Activated T-helper 1 cell treated with anti-CD3 and anti-CD28 coated beads, Interleukin-12 subunit alpha, Interleukin-12 subunit beta, Interleukin-2, Interleukin-4 antibody, amounts not matched to agents 30 ng/mL and 10 ng/mL and 1 ng/mL, durations not matched to agents 14 hours and 24 hours and 36 hours (primary cell): ENCODE measurements at places on chromosomes 1 and 21.
A peak's percentile ranks its signal among the peaks of the same experiment; 100 is the strongest.

GRCh38 chr1:108149796-108150467 is 50.2 kb downstream of the SLC25A24 start:
- no peaks in the 10 kb centered on the region for H3K27me3 ChIP-seq
- peaks cover 35% of the 10 kb centered on the region for H3K36me3 ChIP-seq
- H3K4me1 ChIP-seq = no peaks in the 10 kb centered on the region
- no peak overlapping the region for H3K4me3 ChIP-seq
- DNase-seq = no peak
- no peak overlapping the region for H3K27ac ChIP-seq

DNA sequence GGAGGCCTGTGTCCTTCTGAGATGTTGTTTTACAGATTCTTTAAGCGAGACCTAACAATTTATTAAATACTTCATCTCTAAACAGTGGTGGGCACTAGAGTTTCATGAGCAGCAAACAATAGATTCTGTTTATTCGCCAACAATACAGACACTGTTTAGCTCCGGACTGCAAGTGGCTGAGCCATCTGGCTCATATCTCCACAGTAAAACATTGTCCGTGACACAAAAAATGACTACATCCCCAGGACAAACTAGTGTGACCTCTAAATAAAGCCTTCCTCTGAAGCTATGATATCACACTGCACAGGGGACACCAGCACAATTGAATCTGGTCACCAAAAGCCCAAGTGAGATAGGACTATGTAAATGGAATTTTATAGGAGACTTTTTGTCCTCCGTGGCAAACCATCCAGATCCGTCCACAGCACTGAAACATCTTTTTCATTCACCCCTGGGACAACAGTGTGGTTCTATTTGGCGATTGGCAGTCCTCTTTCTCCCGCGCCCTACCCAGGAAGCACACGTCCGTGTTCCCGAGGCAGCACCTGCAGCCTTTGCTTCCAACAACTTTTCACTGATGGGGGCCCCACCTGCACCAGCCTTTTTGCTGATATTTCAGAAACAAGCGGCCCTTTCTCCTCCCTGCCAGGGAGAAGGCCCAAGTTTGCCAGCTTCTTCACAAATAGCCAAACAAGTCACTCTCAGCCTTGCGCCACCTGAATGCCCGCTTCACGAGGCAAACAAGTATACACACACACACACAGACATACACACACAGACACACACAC is 47.4 kb downstream of the OLIG1 start:
- H3K27ac ChIP-seq = no peak overlapping the region
- no peak for DNase-seq
- peaks cover 12% of the 10 kb centered on the region for H3K27me3 ChIP-seq
- H3K4me3 ChIP-seq = no peak overlapping the region
- peaks cover 10% of the 10 kb centered on the region for H3K4me1 ChIP-seq
- no peaks in the 10 kb centered on the region for H3K36me3 ChIP-seq

DNA sequence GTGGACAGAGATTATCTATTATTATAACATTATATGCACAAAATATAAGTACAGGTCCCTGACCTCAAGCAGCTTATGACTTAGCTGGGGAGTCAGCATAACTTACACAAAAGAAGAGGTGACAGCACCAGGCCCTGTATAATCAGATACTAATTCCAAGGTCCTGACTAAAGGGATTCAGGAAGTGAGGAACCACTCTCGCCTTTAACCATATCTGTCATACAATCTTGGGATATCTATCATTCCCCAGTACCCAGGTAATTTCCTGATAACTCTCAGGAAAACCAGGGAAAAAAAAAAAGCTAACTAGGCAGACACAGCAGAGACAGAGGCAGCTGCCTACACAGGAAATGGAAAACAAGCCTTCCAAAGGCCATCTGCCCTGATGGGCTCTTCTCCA is 78.5 kb upstream of the CAMK1G start:
- peaks cover under 1% of the 10 kb centered on the region for H3K27me3 ChIP-seq
- no peaks in the 10 kb centered on the region for H3K36me3 ChIP-seq
- H3K27ac ChIP-seq = no peak overlapping the region
- no peak overlapping the region for H3K4me3 ChIP-seq

DNA sequence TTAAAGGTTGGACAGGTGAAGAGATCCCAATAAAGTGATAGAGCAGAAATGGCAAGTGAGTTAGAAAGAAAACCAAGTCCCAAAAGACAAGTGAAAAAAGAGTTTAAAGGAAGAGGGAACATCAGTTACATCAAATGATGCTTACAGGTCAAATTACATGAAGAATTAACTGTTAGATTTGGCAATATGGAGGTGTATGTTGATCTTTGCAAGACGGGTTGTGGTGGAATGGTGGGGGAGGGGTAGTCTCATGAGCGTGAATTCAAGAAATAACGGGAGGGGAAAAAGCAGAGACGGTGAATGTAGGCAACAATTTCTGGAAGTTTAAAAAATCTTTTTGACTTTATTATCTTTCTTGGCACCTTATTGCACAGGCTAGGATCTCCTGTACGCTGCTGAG is 76.6 kb downstream of the NTPCR start:
- no peaks in the 10 kb centered on the region for H3K27me3 ChIP-seq
- no peaks in the 10 kb centered on the region for H3K4me1 ChIP-seq
- H3K27ac ChIP-seq = no peak overlapping the region
- H3K4me3 ChIP-seq = no peak overlapping the region
- DNase-seq = no peak
- peaks cover 6% of the 10 kb centered on the region for H3K36me3 ChIP-seq

DNA sequence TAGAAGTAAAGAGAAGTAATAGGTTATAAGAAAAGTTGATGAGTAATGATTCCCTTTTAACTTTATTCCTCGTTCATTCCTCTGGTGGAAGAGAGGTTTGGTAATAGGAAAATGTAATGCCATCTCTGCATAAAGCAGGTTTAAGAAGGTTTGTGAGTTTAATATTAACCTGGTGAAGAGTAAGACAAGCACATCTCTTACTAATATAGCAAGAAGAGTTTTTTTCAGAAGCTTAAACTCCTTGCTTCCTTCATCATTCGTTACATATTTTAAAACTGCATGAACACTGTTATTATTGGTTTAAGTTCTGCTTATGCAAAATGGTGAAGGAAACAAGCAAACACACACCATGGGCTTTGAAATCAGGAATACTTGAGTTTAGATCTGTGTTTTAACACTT is 9.2 kb upstream of the PLA2G4A start:
- peaks cover 5% of the 10 kb centered on the region for H3K27me3 ChIP-seq
- no peak for DNase-seq
- H3K27ac ChIP-seq = no peak overlapping the region
- H3K4me3 ChIP-seq = no peak overlapping the region
- H3K4me1 ChIP-seq = no peaks in the 10 kb centered on the region

GRCh38 chr1:190129366-190129765 is 348.3 kb downstream of the BRINP3 start:
- H3K27ac ChIP-seq = no peak overlapping the region
- no peak overlapping the region for H3K4me3 ChIP-seq
- H3K36me3 ChIP-seq = no peaks in the 10 kb centered on the region
- no peaks in the 10 kb centered on the region for H3K4me1 ChIP-seq
- no peaks in the 10 kb centered on the region for H3K27me3 ChIP-seq

- H3K27ac ChIP-seq = peak overlapping the region; percentile 26
- H3K36me3 ChIP-seq = peaks cover 34% of the 10 kb centered on the region
- no peaks in the 10 kb centered on the region for H3K27me3 ChIP-seq
- no peak overlapping the region for H3K4me3 ChIP-seq
Observed at GRCh38 chr1:235320521-235321179, 7.3 kb downstream of the ARID4B start.

- no peak for DNase-seq
- peaks cover 25% of the 10 kb centered on the region for H3K27me3 ChIP-seq
- H3K4me3 ChIP-seq = no peak overlapping the region
- H3K36me3 ChIP-seq = peaks cover 1% of the 10 kb centered on the region
Observed at GRCh38 chr1:28789816-28790215, 22.2 kb upstream of the OPRD1 start.

- H3K36me3 ChIP-seq = peaks cover 2% of the 10 kb centered on the region
- H3K27ac ChIP-seq = peak overlapping the region; percentile 90
- H3K4me1 ChIP-seq = peaks cover 88% of the 10 kb centered on the region
- DNase-seq = no peak
- no peaks in the 10 kb centered on the region for H3K27me3 ChIP-seq
Observed at GRCh38 chr1:66282891-66283621, 250.9 kb upstream of the SGIP1 start.

DNA sequence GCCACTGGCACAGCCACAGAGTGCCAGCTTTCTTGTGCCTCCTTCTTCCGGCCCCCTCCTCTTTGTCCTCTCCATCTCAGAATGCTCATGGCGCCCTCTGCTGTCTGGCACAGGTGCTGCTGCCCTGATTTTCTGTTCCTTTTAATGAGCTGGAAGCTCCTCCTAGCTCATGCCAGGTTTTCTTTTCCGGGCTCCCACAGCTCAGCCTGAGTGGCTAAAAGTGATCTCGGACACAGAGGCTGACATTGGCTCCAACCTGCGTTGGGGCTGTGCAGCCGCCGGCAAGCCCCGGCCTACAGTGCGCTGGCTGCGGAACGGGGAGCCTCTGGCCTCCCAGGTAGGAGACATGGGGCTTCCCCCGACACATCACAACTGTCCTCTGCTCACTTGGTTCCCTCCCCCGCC is 18.7 kb downstream of the CNTN2 start:
- H3K27me3 ChIP-seq = no peaks in the 10 kb centered on the region
- no peak overlapping the region for H3K4me3 ChIP-seq
- H3K36me3 ChIP-seq = no peaks in the 10 kb centered on the region
- H3K27ac ChIP-seq = no peak overlapping the region
- no peaks in the 10 kb centered on the region for H3K4me1 ChIP-seq

GRCh38 chr1:155893389-155894142 is 17.6 kb downstream of the RIT1 start:
- H3K27me3 ChIP-seq = no peaks in the 10 kb centered on the region
- DNase-seq = peak; percentile 17
- H3K36me3 ChIP-seq = peaks cover 7% of the 10 kb centered on the region
- H3K27ac ChIP-seq = peak overlapping the region; percentile 50

GRCh38 chr1:28062806-28063205 is 25.6 kb downstream of the EYA3 start:
- peaks cover 25% of the 10 kb centered on the region for H3K4me1 ChIP-seq
- H3K27ac ChIP-seq = peak overlapping the region; percentile 34
- no peaks in the 10 kb centered on the region for H3K27me3 ChIP-seq
- DNase-seq = no peak
- peaks cover 12% of the 10 kb centered on the region for H3K36me3 ChIP-seq
- no peak overlapping the region for H3K4me3 ChIP-seq

- H3K4me3 ChIP-seq = no peak overlapping the region
- H3K4me1 ChIP-seq = no peaks in the 10 kb centered on the region
- no peaks in the 10 kb centered on the region for H3K36me3 ChIP-seq
- H3K27ac ChIP-seq = no peak overlapping the region
- DNase-seq = peak; percentile 40
- H3K27me3 ChIP-seq = peaks cover 6% of the 10 kb centered on the region
Observed at GRCh38 chr1:234065794-234066447, 161.4 kb downstream of the SLC35F3 start.

DNA sequence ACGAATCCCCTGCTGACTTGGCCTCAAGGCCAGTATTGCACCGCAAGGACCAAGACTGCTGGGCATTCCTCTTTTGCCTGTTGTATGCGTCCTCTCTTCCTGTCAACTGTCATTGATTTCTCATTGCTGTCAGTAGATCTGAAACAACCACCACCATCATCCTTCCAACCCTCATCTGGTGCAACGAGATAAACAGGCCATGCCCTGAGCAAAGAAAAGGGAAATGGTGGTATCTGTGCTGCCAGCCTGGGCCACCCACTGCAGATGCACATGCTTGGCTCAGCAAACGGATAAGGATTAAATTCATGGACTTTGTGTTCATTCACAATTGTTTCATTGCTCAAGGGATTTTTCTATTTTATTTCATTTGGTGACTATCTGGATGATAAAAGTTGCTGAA is 13.6 kb downstream of the OXCT2 start:
- no peak overlapping the region for H3K4me3 ChIP-seq
- no peaks in the 10 kb centered on the region for H3K4me1 ChIP-seq
- H3K27ac ChIP-seq = no peak overlapping the region
- no peaks in the 10 kb centered on the region for H3K27me3 ChIP-seq
- peaks cover 27% of the 10 kb centered on the region for H3K36me3 ChIP-seq

DNA sequence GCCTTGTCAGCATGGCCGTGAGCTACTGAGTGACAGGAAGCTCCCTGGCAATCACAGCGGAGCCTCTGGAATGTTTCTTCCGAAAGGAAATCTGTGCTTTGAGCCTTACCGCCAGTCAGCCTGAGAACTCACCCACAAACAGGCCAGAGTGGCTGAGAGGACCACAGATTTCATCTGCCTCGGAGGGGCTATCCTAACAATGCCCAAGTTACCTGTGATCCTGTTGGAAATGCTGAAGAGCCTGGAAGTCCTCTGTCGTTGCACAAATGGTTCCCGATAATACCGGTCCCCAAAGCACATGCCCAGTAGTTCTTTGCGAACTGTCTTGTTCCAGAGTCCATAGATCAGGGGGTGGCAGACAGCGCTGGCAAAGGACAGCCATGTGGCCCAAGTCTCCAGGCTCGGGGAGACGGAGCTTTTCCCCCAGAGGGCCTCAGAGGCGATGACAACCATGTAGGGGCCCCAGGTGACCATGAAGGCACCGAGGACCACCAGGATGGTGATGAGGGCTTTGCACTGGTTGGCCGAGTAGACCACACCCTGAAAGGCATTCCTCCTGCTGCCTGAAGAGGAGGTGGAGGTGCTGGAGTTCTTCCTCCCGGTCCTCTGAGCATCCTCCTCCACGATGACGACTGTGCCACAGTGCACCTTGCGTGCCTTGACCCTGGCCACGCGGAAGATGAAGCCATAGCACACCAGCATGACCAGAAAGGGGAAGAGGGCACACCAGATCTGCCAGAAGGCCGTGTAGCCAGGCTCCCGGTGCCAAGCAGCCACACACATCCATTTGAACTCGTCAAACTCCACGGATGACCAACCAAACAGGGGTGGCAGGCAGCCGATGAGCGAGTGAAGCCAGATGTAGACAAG is 40.2 kb downstream of the GPR161 start:
- H3K27me3 ChIP-seq = peaks cover 2% of the 10 kb centered on the region
- no peaks in the 10 kb centered on the region for H3K4me1 ChIP-seq
- H3K4me3 ChIP-seq = no peak overlapping the region
- no peaks in the 10 kb centered on the region for H3K36me3 ChIP-seq
- DNase-seq = no peak
- H3K27ac ChIP-seq = no peak overlapping the region

GRCh38 chr1:70717656-70718055 is 306.6 kb downstream of the CTH start:
- H3K4me1 ChIP-seq = no peaks in the 10 kb centered on the region
- no peak overlapping the region for H3K27ac ChIP-seq
- H3K4me3 ChIP-seq = no peak overlapping the region
- no peak for DNase-seq

- peaks cover 22% of the 10 kb centered on the region for H3K27me3 ChIP-seq
- no peak overlapping the region for H3K4me3 ChIP-seq
- no peaks in the 10 kb centered on the region for H3K36me3 ChIP-seq
- peaks cover 4% of the 10 kb centered on the region for H3K4me1 ChIP-seq
- no peak overlapping the region for H3K27ac ChIP-seq
- DNase-seq = no peak
Observed at GRCh38 chr1:184170719-184171118, 119.2 kb downstream of the TSEN15 start.

- peak overlapping the region; percentile 83 for H3K4me3 ChIP-seq
- H3K27ac ChIP-seq = peak overlapping the region; percentile 84
- peaks cover 63% of the 10 kb centered on the region for H3K4me1 ChIP-seq
- peaks cover 97% of the 10 kb centered on the region for H3K27me3 ChIP-seq
Observed at GRCh38 chr1:197911857-197912696, 5.1 kb upstream of the LHX9 start.
